ENCODE measurements at places on chromosomes 13 and 19.

- DNase-seq, result no peak
Measured at GRCh38 chr13:68292601-68293000, 1062.5 kb upstream of the PCDH9 start.

GRCh38 chr19:44767295-44768180 lies 10.2 kb upstream of the CBLC start:
- no peak for DNase-seq

DNA sequence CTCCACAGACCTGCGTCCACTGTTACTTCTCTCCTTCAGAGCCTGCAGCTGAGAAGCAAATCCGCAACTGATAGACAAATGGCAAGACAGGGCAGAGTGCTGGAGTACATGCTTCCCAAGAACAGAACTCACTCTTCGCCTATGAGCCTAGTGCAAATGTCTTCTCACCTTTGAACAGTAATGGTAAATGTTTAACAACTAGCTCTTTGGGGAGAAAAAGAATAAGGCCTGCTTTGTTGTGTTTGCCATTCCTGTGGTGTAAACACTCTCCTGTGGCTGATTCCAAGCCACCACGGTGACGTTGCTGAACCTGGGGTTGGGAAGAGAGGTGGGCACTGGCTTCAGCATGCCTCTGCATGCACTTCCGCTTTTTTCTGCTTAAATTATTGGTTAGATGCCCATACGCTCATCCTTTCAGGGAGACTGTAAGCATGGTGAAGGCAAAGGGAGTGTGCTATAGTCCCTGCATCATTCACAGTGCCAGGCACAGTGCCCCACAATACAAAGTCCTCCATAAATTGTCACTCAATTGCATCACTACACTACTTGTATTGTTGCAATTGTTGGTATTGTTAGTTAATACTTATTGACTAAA lies 28.1 kb upstream of the GTF3A start:
- DNase-seq, result no peak

DNA sequence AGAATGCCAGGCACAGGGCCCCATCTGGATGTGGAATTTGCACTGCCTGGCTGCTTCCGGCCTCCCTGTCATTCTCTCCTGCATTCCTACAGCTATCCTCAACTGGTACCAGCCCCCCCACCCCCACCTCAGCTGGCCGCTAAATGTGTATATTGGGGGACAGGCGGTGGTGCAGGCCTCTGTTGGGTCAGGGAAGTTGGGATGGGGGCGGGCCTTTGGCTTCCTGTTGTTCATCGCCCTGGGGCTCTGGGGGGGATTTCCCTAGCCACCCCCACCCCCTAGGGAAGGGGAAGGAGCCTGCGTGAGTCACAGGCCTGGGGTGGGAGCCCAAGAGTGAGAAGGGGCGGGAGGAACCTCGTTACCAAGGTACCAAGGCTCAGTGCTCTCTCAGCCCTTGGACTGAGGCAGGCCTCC lies 10.6 kb downstream of the POU2F2 start:
- DNase-seq, result peak; percentile 61

GRCh38 chr13:98685146-98685545 lies 67.3 kb downstream of the SLC15A1 start:
- DNase-seq, result no peak

- no peak for DNase-seq
Measured at GRCh38 chr19:3970313-3970807, 539 bp downstream of the DAPK3 start.

DNA sequence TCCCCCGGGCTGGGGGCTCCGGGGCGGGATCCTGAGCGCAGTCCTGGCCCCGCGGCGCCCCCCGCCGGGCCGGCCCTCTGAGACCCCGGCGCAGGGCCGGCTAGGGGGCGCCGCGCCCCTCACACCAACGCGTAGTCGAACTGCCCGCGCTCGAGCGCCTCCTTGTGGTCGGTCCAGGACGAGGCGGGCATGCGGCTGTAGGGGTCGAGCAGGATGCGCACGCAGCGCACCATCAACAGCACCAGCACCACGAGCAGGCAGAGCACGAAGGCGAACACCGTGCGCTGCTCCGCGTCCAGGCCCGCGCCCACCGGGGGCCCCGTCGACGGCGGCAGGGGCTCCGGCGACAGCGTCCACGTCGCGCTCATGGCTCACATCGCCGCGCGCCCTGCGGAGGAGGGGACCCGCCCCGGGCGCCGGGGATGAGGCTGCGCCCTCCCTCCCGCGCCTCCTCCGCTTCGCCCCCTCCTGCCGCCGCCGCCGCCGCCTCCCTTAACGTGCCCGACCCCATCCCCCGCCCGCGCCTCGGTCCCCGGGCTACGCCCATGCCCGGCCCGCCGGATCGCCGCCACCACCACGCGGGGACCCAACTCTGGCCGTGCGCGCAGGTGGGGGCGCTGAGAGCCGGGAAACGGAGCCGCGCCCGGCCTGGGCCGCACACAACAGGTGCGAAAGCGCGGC lies 624 bp downstream of the CTXN1 start:
- no peak for DNase-seq

DNA sequence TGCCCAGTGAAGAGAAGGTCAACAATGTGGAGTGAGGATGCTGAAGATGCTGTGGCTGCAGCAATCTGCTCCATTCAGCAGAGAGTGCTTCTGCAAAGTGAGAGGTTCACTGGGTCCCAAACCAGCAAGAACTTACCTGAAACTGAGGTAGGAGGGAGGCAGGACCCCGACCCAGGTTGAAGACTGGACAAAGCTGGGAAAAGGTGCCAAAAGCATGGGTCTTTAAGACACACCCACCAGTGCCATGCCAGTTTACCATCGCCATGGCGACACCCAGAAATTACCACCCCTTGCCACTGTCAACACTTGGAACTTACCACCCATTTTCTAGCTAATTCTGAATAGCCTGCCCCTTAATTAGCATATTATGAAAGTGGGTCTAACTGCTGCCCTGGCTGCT lies 70.7 kb downstream of the RGCC start:
- DNase-seq, result no peak

DNA sequence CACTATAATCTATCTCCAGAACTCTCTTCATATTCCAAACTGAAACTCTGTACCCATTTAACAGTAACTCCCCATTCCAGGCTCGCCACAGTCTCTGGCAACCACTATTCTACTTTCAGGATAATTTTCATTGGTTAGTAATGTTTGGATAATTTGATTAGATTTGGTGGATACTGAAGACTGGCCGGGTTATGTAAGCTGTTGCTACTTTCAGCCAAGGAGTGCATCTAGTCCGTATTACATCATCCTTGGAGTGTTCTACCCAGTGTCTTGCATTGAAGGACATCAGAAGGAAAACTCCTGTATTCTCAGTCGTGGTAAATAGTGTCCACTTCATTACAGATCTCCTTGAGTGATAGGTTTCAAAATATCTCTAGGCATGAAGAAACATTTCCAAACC lies 60.5 kb downstream of the PCCA start:
- no peak for DNase-seq

- DNase-seq, result no peak
Measured at GRCh38 chr13:110560601-110561343, 750 bp downstream of the RAB20 start.

DNA sequence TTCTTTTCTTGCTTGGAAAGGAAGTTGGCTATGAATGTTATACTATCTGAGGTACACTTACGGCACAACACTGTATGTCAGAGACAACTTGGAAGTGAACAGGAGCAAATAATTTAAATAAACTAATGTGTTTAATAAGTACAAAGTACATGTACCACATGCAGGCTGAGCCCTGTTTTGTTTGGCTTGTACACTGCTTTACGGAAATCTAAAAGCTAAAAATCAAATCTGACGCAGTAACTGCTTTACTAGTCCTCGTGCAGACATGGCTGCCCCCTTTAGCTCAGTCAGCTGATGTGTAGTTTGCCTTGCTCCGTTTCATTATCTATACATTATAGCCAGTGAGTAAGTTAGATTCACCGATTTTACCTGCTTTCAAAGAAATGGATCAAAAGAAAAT lies 36.5 kb downstream of the TDRD3 start:
- no peak for DNase-seq

DNA sequence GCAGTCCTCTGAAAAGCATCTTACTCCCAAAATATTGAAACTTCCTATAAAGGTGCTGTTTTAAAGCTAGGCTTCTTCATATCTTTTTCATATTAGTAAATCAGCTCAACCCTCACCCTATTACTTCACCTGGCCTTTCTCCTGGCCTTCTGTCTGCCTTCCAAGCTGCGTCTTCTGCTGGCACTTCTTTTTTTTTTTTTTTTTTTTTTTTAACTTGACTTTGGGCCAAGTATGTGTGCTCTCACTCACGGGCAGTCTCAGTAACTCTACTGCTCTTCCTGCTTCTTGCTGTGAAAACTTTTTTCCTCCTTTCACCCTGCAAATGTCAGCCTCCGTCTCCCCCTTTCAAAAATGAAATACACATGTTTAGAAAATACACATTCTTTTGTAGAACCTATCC lies 41.2 kb upstream of the KCTD4 start:
- no peak for DNase-seq

- no peak for DNase-seq
Measured at GRCh38 chr19:33831825-33832224, 35.2 kb downstream of the KCTD15 start.

DNA sequence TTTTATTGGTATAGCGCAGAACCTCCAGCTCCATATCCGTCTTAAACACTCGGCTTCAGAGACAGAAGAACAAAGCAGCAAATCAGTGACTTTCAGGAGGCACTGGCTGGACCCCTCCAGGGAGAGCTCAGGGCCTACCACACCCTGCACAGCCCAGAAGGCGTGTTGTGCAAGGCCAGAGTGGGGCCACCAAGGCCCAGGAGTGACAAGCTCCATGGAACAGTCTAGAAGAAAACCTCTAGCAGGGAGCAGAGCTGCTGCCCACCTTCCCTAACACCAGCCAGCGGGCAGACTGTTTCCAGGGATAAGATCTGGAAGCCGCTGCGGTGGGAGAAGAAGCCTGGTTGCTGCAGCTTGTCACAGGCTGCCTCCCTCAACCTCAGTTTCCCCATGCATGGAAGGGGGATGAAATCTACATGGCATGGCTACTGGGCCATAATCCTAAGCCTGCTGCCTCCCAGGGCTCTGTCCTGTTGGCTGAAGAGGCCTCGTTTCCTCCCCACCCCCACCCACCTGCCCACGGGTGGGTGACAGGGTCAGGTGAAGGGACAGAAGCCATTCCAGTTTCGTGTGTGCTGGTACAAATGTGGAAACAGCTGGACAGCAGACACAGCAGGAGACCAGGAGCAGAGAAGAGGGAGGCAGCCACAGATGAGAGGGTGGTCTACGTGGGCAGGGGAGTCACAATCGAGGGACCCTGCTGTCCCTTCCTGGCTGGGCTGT lies 57.4 kb downstream of the PEPD start:
- DNase-seq, result no peak

DNA sequence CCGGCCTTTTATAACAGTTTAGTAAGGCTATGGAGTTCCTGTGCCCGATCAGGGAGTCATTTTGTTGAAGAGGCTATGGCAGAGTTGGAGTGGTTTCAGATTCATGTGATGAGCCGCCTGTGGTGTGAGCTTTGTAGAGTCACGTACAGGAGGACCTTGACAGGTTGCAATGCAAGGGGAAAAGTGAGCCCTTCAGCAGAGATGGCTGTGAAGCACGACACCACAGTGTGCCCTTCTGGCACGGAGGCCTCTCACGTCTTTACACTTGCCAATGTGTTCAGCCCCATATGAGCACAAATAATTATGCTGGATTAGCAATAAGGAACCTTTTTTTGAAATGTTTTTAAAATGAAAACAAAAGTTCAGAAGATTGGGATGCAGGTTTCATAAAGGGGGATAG lies 499.8 kb downstream of the LIG4 start:
- DNase-seq, result no peak

DNA sequence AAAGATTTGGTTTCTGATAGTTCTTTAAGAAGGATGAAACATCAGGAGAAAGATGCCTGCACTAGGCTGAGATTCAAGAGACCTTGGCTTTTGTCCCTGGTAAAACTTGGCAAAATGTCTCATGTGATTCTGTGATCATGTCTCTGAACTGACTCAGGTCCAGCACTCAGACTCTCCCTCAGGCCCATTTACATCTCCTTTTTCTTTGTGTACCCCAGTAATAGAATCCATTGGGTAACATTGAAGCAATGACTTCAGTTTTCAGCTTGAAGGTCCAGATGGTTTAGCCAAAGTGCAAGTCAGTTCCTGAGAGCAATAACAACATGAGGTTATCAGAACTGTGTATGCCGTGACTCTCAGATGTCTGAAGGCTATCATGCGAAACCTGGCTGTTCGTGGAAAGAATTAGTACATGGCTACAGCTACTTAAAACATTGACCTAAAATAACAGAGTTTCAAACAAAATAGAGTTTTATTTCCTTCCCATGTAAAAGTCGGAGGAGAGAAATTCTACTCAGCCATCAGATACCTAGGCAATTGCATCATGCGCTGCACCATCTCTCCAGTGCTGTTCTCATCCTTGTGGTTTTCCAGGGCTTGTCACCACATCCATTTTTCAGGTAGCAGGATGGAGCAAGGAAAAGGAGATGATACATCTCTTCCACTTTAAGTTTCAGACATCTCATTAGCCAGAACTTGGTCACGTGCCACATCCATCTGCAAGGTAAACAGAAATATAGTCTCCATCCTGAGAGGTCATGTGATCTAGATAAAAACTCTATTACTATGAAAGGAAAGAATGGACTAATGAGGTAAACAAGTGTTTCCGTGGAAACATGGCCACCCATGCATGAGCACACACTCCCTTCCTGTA lies 117.3 kb downstream of the POSTN start:
- peak; percentile 80 for DNase-seq

DNA sequence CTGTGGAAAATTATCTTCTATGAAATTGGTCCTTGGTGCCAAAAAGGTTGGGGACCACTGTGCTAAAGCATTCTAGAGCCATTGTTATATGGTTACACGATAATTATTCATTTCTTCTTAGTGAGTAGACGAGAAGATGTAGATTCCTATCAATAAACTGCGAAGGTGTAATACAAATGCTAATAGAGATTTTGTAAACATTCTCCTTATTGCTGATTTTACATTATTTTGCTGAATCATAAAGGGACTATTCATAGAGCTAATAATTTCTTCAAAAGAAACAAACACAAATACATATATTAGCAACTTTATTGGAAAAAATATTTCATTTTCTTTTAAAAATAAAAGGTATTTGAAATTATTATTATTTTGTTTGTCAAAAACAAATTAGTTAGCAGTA lies 823.0 kb upstream of the GPC6 start:
- DNase-seq, result no peak

DNA sequence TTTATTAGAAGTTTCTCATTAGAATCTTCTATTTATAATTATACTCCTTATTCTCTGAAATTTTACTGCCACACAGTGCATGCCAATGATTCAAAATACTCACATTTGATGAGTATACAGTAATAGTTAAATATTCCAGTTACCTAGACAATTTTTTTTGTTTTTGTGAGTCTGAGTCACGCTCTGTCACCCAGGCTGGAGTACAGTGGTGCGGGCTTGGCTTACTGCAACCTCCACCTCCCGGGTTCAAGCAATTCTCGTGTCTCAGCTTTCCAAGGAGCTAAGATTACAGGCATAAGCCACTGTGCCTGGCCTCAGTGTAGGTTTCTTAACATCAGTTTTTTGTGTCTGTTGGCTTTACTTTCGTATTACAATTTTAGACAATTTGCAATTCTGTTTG lies 87.1 kb downstream of the ZNF486 start:
- DNase-seq, result no peak

DNA sequence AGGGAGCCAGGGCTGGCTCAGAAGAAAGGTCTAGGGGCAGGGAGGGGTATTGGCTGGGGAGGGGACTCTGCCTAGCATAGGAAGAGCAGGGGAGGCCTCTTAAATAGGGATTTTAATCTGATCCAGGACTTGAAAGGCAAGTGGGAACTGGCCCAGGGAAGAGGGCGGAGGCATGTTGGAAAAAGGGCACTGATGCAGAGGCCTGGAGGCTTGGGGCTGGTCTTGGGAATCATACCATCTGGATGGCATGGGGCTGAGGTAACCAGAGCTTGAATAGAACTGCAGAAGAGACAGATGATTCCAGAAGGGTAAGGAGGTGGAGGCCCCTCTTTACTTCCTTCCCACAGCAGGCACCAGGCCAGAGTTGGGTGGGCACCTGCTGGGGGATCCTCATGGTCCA lies 29.1 kb downstream of the CERS4 start:
- DNase-seq, result no peak

Measured in fibroblast of skin of left biceps (primary cell).